WERI-Rb-1 (cell line): ENCODE measurements at places on chromosomes 1 and 21.

- DNase-seq, result no peak
These were observed 2.7 kb upstream of the CDC42BPA start for GRCh38 chr1:227321035-227321434.

- DNase-seq, result no peak
These were observed 18.1 kb upstream of the IRF2BP2 start for GRCh38 chr1:234628089-234628488.

DNA sequence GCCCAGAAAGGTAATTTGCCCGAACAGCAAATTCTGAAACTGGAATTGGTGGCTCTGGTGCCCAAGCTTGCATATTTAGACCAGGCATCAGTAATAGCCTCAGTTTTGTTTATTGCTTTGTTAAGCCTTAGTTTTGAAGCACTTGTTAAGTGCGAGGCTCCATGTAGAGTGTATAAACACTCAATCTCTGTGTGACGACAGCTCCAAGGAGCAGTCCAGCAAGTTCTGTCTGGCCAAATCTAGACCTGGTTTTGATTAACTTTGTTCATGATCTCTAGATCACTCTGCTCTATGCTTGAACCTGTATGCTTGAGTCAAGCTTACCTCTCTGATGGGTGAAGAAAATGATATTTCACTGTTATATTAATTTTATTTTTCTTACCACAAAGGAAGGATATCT lies 37.4 kb downstream of the DOP1B start:
- no peak for DNase-seq

DNA sequence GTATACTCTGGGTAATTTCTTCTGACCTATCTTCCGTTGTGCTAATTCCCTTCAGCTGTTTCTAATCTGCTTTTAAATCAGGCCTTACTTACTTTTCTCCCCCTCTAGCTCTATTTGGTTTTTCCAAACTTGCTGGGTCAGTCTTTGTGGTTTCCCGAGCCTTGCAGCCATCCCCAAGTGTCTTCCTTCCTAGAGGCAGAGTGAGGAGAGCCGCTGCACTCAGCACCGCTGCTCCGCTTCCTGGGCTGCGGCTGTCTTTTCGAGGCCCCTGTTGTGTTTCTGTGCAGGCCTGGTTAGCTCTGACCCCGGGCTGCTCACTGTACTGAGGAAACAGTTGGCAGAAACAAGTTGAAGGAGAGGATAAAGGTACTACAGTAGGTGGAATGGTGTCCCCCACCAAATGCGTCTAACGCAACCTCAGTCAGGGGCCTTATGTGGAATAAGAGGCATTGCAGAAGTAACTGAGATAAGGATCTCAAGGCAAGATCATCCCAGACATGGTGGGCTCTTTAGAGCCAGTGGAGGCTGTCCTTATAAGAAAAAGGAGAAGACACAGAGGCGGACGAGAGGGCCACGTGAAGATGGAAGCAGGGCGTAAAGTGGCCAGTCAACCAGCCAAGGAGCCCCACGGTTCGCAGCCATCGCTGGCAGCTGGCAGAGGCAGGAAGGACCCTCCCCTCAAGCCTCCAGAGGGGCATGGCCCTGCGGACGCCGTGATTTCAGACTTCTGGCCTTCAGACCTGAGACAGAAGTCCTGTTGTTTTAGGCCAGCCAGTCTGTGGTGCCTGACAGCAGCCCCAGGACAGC lies 10.5 kb downstream of the WNT9A start:
- no peak for DNase-seq
